ENCODE measurements at places on chromosomes 11 and 22.

- no peak for DNase-seq
These were observed 116.4 kb downstream of the SLC17A6 start for GRCh38 chr11:22454461-22455090.

GRCh38 chr22:30044369-30044768 is 35.9 kb upstream of the HORMAD2 start:
- no peak for DNase-seq

DNA sequence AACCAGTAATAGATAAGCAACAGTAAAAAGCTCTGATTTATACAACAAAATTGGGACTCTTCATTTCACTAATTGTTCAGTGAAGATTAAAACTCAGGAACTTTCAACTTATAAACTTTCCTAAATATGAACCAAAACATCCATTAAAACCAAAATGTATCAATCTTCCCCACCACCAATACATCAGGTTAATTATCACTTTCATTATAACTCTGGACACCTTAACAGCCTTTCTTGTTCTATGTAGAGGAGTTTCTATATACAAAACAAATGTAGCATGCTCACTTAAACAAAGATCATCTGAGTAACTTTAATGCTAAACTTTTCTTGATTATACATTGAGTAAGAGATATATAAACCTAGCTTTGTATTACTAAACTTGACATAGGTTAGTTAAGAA is 74.7 kb downstream of the ST14 start:
- DNase-seq = no peak

DNA sequence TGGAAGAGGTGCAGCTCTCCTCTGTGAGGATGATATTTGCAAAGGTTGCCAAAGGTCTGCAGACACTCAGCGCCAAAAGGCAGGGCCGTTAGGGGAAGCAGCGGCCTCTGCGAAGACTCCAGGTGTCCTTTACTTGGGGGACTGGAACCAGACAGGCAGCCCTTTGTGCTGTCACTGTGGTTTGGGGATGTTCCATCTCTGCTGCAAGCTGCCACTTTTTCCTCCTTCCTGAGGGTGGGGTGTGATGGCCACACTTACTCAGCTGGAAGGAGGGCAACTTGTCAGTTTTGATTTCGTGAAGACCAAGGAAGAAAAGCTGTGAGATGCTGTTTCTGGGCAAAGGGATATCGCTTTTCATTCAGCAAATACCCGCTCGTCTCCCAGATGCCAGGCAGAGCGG is 96.5 kb upstream of the PRR5 start:
- DNase-seq = no peak

- no peak for DNase-seq
These were observed 104.9 kb downstream of the GAB2 start for GRCh38 chr11:78312712-78313111.

GRCh38 chr11:116614306-116615210 is 158.2 kb downstream of the BUD13 start:
- no peak for DNase-seq

- DNase-seq = no peak
These were observed 46.2 kb downstream of the TTC17 start for GRCh38 chr11:43404836-43405479.

DNA sequence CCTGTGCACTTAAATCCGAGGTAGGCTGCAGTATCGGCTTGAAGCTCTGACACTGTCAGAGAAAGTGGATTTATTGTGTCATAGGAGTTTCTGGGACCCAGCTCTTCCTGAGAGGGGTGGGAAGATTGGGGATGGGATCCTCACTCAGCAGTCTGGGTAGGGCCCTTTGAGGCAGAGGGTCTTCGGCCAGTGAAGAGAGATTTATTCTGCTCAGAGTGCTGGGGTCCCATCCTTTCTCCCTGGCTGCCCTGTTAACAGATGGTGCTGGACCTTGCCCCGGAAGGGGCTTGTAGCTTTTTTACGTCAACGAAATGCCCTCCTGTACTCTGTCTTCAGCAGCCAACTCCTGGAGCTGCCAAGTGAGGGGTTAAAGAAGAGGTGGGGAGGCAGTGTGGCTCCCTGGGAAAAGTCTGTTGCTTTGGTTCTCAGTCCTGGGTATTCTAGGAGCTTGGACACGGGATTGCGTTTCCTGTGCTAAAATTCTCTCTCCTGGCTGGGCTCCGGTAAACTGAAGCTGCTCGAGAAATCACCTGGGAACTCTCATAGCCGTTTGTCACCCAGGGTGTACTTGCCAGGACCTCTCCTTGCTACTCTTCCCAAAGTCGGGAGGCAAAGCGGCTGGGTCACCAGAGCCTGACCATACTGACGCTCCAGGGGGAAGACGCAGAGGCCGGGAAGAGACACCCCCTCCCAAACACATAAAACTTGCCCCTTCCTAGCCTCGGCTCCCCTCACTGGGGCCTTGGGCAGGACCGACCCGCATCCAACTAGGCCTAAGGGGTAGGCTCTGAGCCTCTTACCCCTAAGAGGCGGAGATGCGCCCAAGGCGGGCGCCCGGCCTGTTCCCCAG is 806 bp upstream of the SMDT1 start:
- DNase-seq = no peak

DNA sequence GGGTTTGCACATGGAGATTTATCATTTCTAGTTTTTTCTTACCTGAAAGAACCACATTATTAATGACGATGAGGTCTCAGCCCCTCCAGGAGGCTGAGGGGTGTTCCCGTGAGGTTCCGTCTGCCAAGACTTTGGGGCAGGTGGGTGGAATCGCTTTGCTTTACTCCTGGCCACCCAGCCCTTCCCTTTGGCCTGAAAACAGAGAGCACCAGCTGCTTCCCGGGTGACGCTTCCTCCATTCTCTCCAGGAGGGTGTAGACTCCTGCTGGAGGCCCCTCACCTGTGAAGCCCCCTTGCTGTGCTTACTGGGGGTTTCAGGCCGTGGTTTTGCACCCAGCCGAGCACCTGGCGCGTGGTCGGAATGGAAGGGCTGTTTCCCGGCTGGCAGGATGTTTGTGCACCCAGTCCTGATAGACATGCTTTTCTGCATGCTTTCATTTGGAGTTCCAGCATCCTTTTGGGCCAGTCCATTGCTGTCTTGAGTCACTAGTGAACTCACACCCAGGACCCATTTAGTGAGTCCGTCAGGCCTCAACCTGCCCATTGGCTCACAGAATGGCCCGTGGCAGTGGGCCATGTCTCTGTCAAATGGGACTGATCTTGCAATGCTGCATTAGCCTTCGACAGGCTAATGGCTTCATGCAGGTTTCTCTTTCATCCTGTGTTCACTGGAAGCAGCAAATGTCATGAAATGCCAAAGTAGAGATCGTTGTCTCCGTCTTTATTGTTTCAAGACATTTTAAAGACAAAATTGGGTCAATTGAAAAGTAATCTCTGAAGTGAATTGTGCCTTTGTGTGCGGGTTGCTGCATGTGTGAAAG is 360.8 kb downstream of the TBC1D22A start:
- DNase-seq = no peak

DNA sequence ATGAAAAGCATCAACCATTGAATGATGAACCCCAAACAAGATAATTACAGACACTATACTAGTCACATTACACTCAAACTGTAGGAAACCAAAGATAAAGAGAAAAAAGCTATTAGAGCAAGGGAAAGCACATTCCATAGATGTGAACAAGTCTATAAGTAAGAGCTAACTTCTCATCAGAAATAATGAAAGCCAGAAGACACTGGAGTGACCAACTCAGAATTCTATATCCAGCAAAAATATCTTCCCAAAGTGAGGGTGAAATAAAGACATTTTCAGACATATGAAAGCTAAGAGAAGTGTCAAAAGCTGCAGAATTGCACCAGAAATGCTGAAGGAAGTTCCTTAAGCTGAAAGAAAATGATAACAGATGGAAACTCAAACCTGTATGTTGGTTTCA is 17.3 kb downstream of the FCHSD2 start:
- DNase-seq = no peak

GRCh38 chr11:108751444-108751843 is 86.6 kb downstream of the DDX10 start:
- no peak for DNase-seq

DNA sequence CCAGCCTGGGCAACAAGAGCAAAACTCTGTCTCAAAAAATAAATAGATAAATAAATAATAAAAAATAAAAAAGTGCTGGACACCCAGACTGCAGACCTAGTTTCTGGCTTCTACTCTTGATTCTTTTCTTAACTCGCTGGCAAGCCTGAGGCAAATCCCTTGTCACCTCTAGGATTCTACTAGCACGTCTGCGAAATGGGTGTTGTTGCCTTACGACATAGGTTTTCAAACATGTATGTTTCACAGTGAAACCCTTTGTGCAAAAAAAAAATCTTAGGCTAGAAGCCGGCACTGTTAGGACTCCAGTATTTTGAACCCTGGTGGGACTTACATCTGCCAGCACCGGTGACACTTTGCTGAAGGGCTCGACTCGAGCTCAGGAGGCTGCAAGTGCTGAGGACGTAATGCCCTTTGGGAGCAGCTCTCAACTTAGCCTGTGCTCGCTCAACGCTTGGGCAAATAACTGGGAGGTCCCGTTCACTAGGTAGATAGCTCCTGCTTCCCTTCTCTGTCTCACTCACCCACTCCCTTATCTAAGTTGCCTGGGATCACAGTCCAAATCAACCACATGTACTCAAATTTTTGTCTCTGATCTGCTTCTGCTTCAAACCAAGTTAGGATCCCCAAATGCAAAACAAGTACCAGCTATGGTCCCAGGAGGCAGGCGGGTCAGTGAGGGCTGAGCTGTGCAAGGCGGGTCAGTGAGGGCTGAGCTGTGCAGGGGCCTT is 34.7 kb upstream of the MYH9 start:
- no peak for DNase-seq

DNA sequence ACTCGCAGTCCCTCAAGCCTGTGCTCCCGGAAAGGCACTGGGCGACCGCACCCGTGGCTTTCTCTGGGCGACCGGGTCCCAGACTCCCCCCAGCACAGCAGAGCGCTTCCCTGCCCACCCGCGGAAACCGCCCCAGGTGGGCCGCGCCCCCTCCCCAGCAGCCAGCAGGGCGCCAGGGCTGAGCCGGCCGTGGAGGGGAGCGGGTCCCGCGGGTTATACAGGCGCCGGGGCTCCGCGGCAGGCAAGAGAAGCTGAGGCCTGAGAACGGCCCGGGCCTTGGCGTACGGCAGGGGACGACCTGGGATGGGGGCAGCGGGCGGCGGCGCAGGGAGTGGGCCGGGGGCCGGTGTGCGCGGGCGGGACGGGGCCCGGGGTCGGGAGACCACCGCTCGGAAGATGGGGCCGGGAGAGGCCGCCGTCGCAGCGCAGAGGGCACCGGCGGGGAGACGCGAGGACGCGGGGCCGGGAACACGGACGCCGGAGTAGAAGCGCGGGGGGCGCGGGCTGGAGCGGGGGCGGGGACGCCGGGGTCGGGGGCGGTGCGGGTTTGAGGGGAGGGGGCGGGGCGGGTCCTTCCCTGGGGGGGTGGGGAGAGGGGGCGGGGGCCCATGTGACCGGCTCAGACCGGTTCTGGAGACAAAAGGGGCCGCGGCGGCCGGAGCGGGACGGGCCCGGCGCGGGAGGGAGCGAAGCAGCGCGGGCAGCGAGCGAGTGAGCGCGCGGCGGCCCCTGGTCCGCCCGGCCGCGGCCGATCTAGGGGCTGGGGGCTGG is at the start of gene MDK:
Gene MDK, plus strand, starts transcription at position 622 of the 771 bp plus-strand sequence. CDS start 389 bp downstream, outside the sequence.
- no peak for DNase-seq

Measured in CD4-positive, alpha-beta T cell treated with Interleukin-4 for 1 hour (primary cell).